ENCODE measurements at places on chromosomes 3 and 15.

GRCh38 chr3:26132942-26133341 is 343.1 kb downstream of the OXSM start:
- no peak for DNase-seq

DNA sequence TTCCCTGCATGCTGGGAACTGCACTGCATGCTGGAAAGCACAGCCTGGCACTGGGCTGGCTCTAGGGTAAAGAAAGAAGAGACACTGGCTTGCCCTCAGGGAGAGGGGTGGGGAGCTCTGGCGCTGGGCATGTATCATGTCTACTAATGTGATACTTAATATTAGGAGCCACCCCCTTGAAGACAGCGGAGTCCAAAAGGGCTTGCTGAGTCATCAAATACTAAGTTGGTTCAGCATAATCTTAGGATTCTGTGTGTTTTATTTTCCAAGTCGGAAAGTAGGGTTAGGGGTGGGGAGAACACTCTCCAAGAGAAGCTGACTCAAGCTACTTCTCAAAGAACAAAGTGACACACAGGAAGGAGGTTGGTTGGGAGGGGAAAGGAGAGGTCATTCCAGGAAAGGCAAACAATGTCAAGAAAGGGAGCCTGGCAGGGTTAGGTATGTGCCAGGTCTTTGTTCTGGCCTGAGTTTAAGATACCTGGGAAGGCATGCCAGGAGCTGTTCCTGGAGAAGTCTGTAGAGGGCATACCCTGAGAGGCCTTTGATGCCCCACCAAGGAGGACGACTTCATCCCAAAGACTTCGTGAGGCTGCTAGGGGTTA is 237.8 kb upstream of the NR2E3 start:
- no peak for DNase-seq

GRCh38 chr15:73787621-73788020 is 34.5 kb upstream of the INSYN1 start:
- no peak for DNase-seq

- DNase-seq: no peak
Measured at GRCh38 chr3:27826448-27826847, 104.3 kb upstream of the EOMES start.

DNA sequence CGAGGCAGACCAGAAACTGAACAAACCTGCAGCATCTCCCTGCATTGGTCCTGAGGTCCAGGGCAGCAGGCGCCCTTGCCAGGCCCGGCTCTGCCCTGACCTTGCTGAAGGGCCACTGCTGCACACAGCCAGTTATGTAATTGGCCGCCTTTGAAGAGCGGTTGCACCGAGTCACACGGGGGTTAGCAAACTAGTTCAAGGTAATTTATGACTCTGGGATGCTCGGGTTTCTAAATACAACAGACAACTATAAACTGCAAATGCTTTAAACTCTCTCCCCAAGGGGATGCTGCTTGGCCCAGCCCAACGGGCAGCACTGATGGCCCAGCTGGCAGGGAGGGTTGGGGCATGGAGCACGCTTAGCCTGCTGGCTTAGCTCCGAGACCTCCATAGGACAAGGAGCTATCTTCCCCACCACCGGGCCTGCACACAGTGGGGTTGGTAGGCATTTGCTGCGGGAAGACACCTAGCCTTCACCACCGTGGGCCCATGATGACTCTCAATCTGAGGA is 60.3 kb upstream of the IQSEC1 start:
- DNase-seq: no peak

DNA sequence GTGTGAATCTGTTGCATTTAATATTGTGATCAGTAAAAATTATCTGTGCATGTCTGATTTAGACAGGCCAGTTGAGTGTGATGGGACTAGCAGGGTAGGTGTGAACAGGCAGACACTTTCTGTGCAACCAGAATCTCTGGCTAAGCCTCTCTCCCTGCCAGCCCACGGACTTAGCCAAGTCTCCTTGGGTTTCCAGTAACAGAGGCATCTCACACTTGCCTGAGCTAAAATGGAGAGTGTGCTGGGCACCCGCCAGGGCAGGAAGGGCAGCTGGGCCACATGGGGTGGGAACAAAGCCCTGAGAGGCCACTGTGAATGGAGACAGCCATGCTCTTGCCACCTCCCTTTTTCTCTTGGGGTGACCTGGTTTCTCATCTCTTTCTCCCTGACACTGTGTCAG is 12.5 kb upstream of the RPS27L start:
- DNase-seq: no peak
